Colonic mucosa (tissue), 4 donors: ENCODE measurements at places on chromosomes 1 and 21. TPM values are rescaled to one million over a fixed set of nuclear protein-coding genes. Genes with fewer than 3 reads are reported as not detected.

DNA sequence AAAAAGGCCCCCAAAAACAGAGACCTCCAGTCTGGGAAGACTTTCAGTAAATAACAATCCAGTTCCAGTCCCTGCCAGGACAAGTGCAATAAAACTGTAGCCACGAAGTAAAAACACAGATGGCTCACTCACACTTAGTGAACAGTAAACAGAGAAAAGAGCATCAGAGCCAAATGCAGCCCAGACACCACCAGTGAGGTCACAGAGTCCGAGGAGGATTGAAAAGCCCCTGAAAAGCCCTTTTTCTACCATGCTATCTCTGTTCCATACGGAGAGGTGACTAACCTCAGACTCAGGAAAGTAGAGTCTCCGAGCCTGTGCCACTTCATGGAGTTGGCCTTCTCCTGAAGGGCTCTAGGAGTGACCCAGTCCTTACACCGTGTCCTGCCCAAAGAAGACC lies 84.5 kb downstream of the COLGALT2 start:
- H3K27me3 ChIP-seq: no peaks in the 10 kb centered on the region
- no peak overlapping the region for H3K4me3 ChIP-seq
- H3K27ac ChIP-seq: no peak overlapping the region
- no peaks in the 10 kb centered on the region for H3K36me3 ChIP-seq

- H3K4me3 ChIP-seq: no peak overlapping the region
- H3K27ac ChIP-seq: no peak overlapping the region
- peaks cover 5% of the 10 kb centered on the region for H3K36me3 ChIP-seq
- no peaks in the 10 kb centered on the region for H3K4me1 ChIP-seq
- H3K27me3 ChIP-seq: no peaks in the 10 kb centered on the region
Measured at GRCh38 chr1:114428083-114428754, 82.8 kb downstream of the TRIM33 start.

Gene CD1E
- 0.24 TPM for total RNA-seq

Gene APOBEC4
- total RNA-seq: not detected

Gene GBP5
- 3.0 TPM for total RNA-seq

GRCh38 chr1:109726007-109726406 lies 14.0 kb downstream of the GSTM5 start:
- H3K4me1 ChIP-seq: no peaks in the 10 kb centered on the region
- no peak overlapping the region for H3K27ac ChIP-seq
- no peak for DNase-seq
- no peaks in the 10 kb centered on the region for H3K36me3 ChIP-seq

Gene KCNAB2
- 4.7 TPM for total RNA-seq

DNA sequence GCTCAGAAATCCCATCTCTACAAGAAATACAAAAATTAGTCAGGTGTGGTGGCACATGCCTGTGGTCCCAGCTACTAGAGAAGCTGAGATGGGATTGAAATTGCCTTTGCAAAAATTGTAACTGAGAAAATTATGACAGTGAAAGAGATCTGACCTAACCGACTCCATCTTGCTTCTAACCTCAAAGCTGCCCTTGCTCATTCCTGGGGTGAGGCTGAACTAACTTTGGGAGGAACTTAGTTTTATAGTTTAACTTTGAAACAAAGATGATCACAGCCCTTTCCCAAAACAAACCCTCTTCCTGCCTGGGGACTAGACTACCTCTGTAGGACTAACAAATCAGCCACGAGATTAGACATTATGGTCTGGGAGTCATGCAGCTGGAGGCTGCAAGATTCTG lies 33.8 kb upstream of the ERO1B start:
- H3K27me3 ChIP-seq: no peaks in the 10 kb centered on the region
- no peaks in the 10 kb centered on the region for H3K4me1 ChIP-seq
- H3K36me3 ChIP-seq: no peaks in the 10 kb centered on the region
- H3K4me3 ChIP-seq: no peak overlapping the region
- DNase-seq: no peak

DNA sequence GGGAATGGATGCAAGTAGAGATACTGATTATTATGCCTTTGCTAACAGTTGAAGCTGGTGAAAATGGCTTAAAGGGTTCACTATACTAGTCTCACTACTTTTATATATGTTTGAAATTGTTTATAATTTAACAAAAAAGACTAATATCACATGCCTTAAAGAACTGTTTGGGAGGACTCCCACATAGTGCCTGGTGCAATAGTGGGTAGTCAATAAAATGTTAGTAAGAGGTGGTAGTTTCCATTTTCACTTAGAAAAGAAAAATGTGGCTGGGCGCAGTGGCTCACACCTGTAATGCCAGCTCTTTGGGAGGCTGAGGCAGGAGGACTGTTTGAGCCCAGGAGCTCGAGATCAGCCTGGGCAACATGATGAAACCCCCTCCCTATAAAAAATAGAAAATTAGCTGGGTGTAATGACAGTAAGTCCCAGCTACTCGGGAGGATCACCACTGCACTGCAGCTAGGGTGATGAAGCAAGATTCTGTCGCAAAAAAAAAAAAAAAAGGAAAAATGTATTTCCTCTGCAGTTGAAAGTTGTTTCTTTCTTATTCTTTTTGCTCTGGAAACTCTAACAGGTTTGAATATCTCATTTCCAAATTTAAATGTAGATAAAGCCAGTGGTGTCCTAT lies 24.5 kb downstream of the C21orf91 start:
- no peaks in the 10 kb centered on the region for H3K36me3 ChIP-seq
- no peaks in the 10 kb centered on the region for H3K4me1 ChIP-seq
- no peak overlapping the region for H3K4me3 ChIP-seq
- peak overlapping the region; percentile 24 for H3K27ac ChIP-seq
- no peak for DNase-seq

Gene SLAMF9
- total RNA-seq: not detected

GRCh38 chr1:234004591-234004990 lies 100.1 kb downstream of the SLC35F3 start:
- H3K4me3 ChIP-seq: no peak overlapping the region
- DNase-seq: no peak
- H3K36me3 ChIP-seq: no peaks in the 10 kb centered on the region
- no peaks in the 10 kb centered on the region for H3K4me1 ChIP-seq

Gene PUSL1
- total RNA-seq: 35.8 TPM

GRCh38 chr1:23643736-23644554 lies 47.7 kb upstream of the RPL11 start:
- no peak overlapping the region for H3K27ac ChIP-seq
- H3K4me1 ChIP-seq: no peaks in the 10 kb centered on the region
- no peak for DNase-seq
- no peaks in the 10 kb centered on the region for H3K27me3 ChIP-seq
- H3K36me3 ChIP-seq: no peaks in the 10 kb centered on the region

Gene OR2T2
- not detected for total RNA-seq

DNA sequence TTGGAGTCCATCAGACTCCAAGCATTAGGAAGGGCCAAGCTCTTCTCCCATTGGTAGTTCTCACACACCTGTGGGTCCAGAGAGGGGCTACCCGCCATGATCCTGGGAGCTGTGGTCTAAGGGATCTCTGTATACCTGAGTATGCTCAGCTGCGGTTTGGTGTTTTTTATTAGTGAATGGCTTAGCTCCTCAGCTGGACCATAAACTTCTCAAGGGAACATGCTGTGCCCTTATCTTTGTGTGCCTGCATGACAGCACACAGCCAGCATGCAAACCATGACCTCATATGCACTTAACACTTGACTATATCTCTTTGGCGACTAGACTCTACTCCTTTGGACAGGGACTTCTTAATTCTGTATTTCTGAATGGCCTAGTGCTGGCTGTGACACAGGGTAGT lies 94.5 kb downstream of the CD58 start:
- peaks cover 26% of the 10 kb centered on the region for H3K4me1 ChIP-seq
- H3K27me3 ChIP-seq: no peaks in the 10 kb centered on the region
- peak overlapping the region; percentile 79 for H3K27ac ChIP-seq
- H3K4me3 ChIP-seq: no peak overlapping the region
- H3K36me3 ChIP-seq: no peaks in the 10 kb centered on the region

Gene FAM131C
- 0.21 TPM for total RNA-seq

Gene C1orf56
- total RNA-seq: 3.2 TPM

DNA sequence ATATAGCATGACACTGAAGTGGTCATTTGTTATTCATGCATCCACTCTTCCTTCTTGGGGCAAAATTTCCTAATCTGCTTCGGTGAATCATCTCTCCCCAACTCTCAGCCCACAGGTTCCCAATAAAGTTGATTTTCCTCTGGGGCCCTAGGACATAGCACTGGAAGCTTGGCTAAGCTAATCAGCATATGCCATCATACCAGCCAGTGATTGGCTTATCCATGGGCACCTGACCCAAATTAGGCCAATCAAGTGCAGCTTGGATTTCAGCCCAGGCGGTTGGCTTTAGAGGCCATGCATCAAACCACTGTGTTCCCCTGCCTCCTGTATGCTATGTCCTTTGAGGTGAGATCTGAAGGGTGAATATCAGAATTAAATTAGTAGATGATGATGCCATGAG lies 58.9 kb downstream of the C1orf94 start:
- no peak for DNase-seq
- no peaks in the 10 kb centered on the region for H3K4me1 ChIP-seq
- no peaks in the 10 kb centered on the region for H3K36me3 ChIP-seq
- H3K27me3 ChIP-seq: no peaks in the 10 kb centered on the region
- no peak overlapping the region for H3K4me3 ChIP-seq

Gene SPRR1A
- not detected for total RNA-seq

DNA sequence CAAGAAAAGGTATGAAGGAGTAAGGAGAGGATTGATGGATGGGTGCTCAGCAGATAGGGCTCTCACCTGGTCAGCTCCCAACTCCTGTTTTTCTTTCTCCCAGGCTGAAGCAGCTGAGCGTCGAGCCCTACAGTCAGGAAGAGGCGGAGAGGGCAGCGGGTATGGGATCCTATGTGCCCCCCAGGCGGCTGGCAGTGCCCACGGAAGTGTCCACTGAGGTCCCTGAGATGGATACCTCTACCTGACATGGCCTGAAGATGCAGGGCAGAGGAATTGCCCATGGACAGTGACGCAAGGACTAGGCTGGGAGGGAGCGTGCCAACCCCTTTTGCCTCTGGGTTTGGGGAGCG lies 739 bp downstream of the ZNF593 start:
- peak overlapping the region; percentile 92 for H3K4me3 ChIP-seq
- no peak for DNase-seq
- H3K27ac ChIP-seq: no peak overlapping the region
- H3K4me1 ChIP-seq: peaks cover 6% of the 10 kb centered on the region

GRCh38 chr1:234725177-234726132 lies 115.5 kb upstream of the IRF2BP2 start:
- H3K4me3 ChIP-seq: no peak overlapping the region
- no peaks in the 10 kb centered on the region for H3K27me3 ChIP-seq
- peak; percentile 56 for DNase-seq
- peak overlapping the region; percentile 99 for H3K27ac ChIP-seq
- peaks cover 44% of the 10 kb centered on the region for H3K4me1 ChIP-seq

DNA sequence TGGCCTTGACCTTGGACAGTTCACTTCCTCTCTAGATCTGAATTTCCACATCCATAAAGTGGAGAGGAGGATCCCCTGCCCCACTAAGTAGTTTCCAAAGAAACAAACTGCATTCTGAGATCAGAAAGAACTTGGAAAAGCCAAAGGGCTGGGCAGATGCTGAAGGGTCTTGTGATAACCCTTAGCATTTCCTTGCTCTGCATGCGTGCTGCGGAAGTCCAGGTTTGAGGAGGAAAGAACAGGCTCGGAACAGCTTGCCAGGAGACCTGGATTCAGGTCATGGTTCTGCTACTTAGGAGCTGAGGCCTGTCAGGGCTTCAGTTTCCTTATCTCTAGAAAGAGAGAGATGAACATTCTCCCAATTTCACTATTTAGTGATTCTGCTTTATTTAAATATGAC lies 27.2 kb downstream of the IGFN1 start:
- peak; percentile 4 for DNase-seq
- no peaks in the 10 kb centered on the region for H3K27me3 ChIP-seq
- no peak overlapping the region for H3K4me3 ChIP-seq
- H3K4me1 ChIP-seq: no peaks in the 10 kb centered on the region
- H3K36me3 ChIP-seq: no peaks in the 10 kb centered on the region

GRCh38 chr1:238191170-238191569 lies 300.4 kb upstream of the ZP4 start:
- no peaks in the 10 kb centered on the region for H3K4me1 ChIP-seq
- H3K27ac ChIP-seq: no peak overlapping the region
- H3K36me3 ChIP-seq: no peaks in the 10 kb centered on the region
- no peaks in the 10 kb centered on the region for H3K27me3 ChIP-seq

DNA sequence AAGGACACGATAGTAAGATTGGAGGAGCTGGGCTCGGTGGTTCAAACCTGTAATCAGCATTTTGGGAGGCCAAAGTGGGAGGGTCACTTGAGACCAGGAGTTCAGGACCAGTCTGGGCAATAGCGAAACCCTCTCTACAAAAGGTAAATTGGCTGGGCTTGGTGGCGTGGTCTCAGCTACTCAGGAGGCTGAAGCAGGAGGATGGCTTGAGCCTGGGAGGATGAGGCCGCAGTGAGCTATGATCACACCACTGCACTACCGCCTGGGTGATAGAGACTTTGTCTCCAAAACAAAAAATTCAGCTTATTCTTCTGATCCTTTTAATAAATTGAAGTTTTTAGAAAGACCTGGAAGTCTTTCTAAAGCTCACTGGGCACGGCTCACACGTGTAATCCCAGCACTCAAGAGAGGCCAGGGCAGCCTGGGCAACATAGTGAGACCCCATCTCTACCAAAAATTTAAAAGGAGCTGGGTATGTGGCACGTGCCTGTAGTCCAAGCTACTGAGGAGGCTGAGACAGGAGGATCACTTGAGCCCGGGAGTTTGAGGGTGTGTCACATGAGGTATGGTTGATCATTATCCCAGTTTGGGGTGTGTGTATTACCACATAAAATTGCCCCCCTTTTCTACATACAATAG lies 15.3 kb downstream of the MASP2 start:
- H3K4me3 ChIP-seq: no peak overlapping the region
- no peaks in the 10 kb centered on the region for H3K4me1 ChIP-seq
- H3K36me3 ChIP-seq: no peaks in the 10 kb centered on the region
- H3K27me3 ChIP-seq: no peaks in the 10 kb centered on the region
- DNase-seq: no peak
- no peak overlapping the region for H3K27ac ChIP-seq

Gene TRIM45
- 1.2 TPM for total RNA-seq

DNA sequence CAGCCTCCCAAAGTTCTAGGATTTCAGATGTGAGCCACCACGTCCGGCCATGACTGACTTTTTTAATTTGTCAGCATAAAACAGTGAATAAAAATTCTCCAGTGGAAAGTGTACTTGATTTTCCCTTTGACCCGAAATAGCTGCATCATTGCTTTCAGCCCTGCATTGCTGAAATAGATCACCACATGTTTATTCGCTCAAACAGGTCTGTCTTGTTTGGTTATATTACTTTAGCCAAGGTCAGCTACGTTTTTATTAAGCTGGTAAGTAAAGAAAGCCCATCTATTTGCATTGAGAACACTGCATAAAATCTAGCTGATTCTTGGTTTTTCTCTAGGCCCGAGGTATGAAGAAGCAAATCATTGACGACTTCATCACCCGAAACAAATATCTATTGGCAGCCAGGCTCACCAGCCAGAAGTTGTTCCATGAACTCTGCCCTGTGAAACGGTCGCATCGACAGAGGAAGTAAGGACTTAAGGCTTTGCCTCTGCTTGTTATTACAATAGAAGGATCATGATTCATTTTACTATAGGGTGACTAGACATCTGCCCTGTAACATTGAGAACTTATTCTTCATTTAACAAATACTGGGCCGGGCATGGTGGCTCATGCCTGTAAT lies 25.6 kb downstream of the AGMAT start:
- H3K27me3 ChIP-seq: no peaks in the 10 kb centered on the region
- peaks cover 5% of the 10 kb centered on the region for H3K4me1 ChIP-seq
- no peak overlapping the region for H3K4me3 ChIP-seq
- H3K36me3 ChIP-seq: no peaks in the 10 kb centered on the region
